SJCRH30 (cell line): ENCODE measurements at places on chromosomes 2 and 18. TPM values are rescaled to one million over a fixed set of nuclear protein-coding genes. Genes with fewer than 3 reads are reported as not detected.

Gene PAX8
- 0.99 and 1.3 TPM in 2 replicates for total RNA-seq

Gene EGR4
- total RNA-seq, result not detected in 2 replicates

Gene GPR55
- total RNA-seq, result 0.10 TPM in 1 of 2 replicates, not detected in the other

Gene SCYGR2
- total RNA-seq, result not detected in 2 replicates

Gene BMP10
- 0.08 TPM in 1 of 2 replicates, not detected in the other for total RNA-seq

Gene AFF3
- total RNA-seq, result not detected in 2 replicates

Gene LRP2
- total RNA-seq, result 0.03 TPM in 1 of 2 replicates, not detected in the other

Gene CYBRD1
- 67.0 and 71.2 TPM in 2 replicates for total RNA-seq

Gene WDR75
- 257 and 288 TPM in 2 replicates for total RNA-seq

Gene PRSS56
- total RNA-seq, result 0.38 and 0.48 TPM in 2 replicates

Gene GPAT2
- total RNA-seq, result 0.05 and 0.08 TPM in 2 replicates

Gene ZBTB14
- 10.9 and 15.2 TPM in 2 replicates for total RNA-seq

Gene ATOH8
- total RNA-seq, result 98.9 and 107 TPM in 2 replicates

Gene COL4A4
- total RNA-seq, result not detected in 2 replicates

Gene ALS2
- total RNA-seq, result 21.9 and 22.0 TPM in 2 replicates

Gene IL18RAP
- not detected in 2 replicates for total RNA-seq

Gene HOXD13
- total RNA-seq, result 11.0 and 13.6 TPM in 2 replicates

Gene RAB3GAP1
- total RNA-seq, result 46.2 and 52.9 TPM in 2 replicates

Gene MDH1
- 410 and 419 TPM in 2 replicates for total RNA-seq

Gene MALL
- total RNA-seq, result 0.12 TPM in 1 of 2 replicates, not detected in the other

Gene LTBP1
- 62.0 and 63.1 TPM in 2 replicates for total RNA-seq

Gene NEUROD1
- not detected in 2 replicates for total RNA-seq

Gene SLC30A3
- 4.4 and 4.9 TPM in 2 replicates for total RNA-seq

Gene UGT1A5
- not detected in 2 replicates for total RNA-seq

Gene NT5C1B
- not detected in 2 replicates for total RNA-seq

Gene AQP12B
- total RNA-seq, result not detected in 2 replicates

Gene STARD6
- not detected in 2 replicates for total RNA-seq

Gene NDC80
- total RNA-seq, result 77.5 and 95.3 TPM in 2 replicates

Gene ACVR1C
- 2.8 and 3.4 TPM in 2 replicates for total RNA-seq

Gene RBM44
- total RNA-seq, result 0.15 and 0.28 TPM in 2 replicates

Gene ALK
- total RNA-seq, result 56.4 and 59.6 TPM in 2 replicates

Gene ZAP70
- 0.30 and 0.35 TPM in 2 replicates for total RNA-seq

Gene CLEC4F
- not detected in 2 replicates for total RNA-seq

Gene LYG1
- total RNA-seq, result 0.61 and 1.3 TPM in 2 replicates

Gene PLGLB2
- 0.28 and 0.40 TPM in 2 replicates for total RNA-seq
